ENCODE measurements at places on chromosomes 5 and 9.

DNA sequence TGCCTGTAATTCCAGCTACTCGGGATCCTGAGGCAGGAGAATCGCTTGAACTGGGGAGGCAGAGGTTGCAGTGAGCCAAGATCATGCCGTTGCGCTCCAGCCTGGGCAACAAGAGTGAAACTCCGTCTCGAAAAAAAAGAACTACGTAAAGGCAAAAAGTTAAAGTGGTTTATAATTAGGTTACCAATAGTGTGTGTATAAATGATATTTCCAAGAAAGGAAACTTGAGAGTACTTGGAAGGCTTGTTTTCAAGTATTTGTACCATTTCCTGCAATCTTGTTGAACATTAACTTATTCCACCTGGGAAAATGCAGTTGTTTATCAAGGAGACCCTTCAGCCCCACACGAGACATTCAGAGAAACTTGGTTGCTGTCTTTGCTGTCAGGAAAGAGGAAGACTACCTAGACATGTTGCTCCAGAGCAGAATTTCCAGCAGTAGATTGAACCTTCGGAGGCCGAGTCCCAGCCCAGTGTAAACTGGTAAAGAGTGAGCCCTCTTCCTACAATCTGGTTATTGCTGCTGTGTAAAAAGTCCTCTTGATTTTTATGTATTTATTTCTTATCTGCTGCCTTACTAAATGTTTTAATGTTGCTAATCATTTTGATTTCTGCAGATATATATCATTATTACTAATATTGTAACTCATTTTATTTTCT lies 30.1 kb downstream of the STXBP1 start:
- DNase-seq = no peak

DNA sequence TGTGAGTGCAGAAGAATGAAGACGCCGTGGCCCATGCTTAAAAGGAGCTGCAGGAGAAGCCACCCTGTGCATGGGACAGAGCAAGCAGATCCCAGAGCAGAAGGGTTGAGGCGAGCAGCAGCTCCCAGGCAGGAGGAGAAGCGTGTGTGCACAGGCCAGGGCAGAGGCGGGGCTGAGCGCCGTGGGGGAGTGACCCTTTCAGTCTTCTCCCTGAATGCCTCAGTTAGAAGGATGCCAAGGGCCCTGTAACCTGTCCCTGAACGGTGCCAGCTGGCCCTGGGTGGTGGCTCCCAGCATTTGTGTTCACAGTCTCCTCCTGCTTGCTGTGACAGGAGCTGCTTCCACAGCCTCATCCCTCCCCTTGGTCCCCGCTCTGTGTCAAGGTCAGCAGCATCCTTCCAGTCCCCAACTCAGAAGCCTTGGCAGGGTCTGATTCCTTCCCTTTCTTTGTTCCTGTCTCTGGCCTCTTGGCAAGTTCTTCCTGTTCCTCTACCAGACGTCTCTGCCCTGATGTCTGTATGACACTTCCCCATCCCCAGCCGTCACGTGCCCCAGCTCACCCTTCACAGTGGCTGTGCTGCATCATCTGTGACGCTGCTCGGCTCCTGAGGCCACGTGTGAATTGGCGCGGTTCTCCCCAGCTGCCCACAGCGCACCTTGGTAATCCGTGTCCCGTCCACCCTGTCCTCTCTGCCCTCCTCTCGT lies 5.2 kb downstream of the EXOC3 start:
- DNase-seq = no peak

DNA sequence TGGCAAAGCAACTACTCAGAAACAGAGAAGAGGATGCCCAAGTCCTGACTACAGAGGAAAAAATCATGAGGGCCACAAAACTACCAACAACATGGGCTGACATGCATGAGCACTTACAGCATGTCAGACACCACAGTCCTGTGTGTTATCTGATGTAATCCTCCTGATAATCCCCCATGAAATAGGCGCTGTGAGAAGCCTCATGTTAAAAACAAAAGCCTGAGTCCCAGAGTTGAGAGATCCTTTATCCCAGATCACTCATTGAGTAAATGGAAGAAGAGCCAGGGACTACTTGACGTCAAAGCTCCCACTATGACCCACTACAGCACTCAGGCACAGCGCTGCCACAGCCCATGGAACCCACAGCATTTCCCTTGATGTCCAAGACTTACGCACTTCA lies 7.2 kb upstream of the SPOCK1 start:
- DNase-seq = no peak

DNA sequence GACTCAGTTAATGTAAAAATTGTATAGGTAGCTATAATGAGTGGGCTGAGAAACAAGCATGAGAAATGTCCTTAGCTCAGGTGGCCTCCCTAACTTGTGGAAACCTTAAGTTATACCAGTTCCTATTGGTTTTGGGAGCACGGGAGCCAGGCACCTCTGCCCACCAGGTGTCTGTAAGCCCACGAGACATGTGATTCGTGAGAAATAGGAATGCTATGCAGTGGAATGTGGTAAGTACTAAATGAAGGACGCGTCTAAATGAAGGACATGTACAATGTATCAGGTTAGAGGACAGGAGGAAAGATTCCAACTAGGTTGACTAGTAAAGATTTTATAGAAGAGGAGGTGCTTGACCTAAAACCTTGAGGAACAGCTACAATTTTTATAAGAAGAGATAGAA lies 46.0 kb upstream of the F2RL2 start:
- DNase-seq = no peak

- no peak for DNase-seq
These were observed 9.9 kb downstream of the SH3RF2 start for GRCh38 chr5:145946112-145946861.

DNA sequence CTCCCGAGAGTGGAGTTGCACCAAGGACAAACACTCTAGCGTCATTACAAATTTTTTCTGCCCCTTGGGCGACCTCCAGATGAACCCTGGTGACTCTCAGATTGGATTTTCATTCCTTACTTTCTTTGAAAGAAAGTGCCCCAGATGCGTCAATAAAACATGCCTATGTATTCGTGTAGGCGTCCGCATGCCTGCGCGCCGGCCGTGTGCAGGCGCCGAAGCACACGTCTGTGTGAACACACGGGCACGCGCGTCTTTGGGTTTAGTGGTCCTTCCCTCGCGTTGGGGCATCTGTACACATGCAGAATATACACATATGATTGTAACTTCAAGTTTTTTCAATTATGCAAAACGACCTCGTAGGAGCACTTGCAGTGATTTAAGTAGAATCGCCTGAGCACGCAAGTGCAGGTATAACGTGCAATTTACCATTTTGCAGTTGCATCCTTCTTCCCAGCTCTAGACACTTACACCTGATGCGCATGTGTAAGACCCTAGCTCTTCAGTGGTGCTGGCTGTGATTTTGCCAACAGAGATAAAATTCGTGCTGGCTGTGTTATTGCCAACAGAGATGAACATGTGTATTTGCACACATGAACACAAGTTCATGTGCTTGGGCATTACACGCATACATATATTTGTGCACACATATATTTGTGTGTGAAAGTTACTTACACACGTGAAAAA lies 1.9 kb upstream of the LHX2 start:
- DNase-seq = no peak

- DNase-seq = peak; percentile 93
These were observed 36.1 kb upstream of the OSMR start for GRCh38 chr5:38809388-38810359.

GRCh38 chr5:43555895-43556606 lies 826 bp downstream of the PAIP1 start:
- DNase-seq = peak; percentile 80

DNA sequence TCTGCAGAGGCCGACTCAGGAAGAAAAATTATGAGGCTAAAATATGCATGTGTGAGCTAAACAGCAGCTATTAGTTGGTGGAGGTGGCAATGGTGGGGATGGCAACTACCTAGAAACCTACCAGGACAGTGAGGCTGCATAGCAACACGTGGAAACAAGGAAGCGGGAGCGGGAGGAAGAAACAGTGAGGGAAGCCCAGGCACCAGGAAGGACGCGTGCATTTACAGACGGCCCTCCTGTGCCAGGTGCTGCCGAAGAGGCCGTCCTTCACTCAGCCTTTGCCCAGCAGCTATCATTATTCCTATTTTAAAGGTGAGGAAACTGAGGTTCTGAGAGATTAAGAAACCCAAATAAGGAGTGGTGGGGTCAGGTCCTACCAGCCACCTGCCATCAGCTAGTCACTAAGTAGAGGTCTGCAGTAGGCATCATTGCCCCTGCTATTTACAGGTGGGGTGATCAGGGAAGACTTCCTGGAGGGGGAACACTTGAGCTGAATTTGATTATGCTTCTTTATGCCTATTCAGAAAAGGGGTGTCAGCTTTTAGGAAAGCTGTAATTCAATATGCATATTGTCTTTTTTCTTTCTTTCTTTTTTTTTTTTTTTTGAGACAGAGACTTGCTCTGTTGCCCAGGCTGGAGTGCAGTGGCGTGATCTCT lies 125.3 kb downstream of the CRB2 start:
- DNase-seq = no peak

DNA sequence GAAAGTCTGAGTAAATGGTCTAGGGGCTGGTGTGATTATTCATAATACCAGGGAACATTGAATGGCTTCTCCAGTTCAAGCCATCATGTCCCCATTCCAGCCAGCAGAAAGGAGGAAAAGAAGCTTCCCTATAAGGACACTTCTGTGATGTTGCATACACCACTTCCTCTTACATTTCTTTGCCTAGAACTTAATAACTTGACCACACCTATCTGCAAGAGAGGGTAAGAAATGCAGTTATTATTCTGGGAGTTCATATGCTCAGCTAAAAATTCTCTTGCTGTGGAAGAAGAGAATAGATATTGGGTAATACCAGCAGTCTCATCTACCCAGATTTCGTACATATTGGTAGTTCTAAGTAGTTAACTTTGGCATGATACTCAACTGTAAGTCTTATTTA lies 166.1 kb downstream of the SLC28A3 start:
- no peak for DNase-seq

DNA sequence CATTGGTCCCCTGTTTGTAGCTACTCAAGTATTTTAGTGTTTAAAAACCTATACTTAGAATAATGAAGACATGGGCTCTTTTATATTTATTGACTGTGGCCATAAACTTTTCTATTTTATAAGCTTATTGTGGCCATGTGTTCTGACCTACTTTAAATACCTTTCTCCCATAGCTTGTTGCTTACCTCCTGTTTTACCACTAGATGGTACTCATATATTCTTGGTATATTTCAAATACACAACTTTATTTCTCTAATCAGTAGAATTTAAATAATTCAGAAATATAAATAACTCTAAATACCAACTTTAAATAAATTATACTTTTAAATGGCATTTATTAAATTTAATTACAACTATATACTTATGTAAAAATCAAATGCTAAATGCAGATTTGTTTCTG lies 498.0 kb downstream of the PRDM9 start:
- no peak for DNase-seq

DNA sequence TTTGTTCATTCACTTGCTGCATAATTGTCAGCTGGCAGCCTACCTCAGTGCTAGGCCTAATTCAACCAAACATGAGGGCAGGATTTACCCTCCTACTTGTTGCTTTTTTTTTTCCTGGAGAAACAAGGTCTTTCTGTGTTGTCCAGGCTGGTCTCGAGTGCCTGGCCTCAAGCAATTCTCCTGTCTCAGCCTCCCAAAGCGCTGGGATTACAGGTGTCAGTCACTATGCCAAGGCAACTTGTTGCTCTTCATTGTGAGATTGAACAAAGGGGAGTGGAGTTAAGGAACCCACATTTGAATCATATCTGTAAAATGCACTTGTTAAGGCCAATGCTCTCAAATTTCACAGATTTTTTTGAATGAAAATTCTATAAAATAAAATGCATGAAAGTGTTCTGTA lies 380.5 kb downstream of the TMEM161B start:
- no peak for DNase-seq

- DNase-seq = peak; percentile 28
These were observed 841.9 kb upstream of the ACO1 start for GRCh38 chr9:31542384-31543055.

GRCh38 chr5:71829206-71829605 lies 110.1 kb downstream of the CARTPT start:
- DNase-seq = no peak

DNA sequence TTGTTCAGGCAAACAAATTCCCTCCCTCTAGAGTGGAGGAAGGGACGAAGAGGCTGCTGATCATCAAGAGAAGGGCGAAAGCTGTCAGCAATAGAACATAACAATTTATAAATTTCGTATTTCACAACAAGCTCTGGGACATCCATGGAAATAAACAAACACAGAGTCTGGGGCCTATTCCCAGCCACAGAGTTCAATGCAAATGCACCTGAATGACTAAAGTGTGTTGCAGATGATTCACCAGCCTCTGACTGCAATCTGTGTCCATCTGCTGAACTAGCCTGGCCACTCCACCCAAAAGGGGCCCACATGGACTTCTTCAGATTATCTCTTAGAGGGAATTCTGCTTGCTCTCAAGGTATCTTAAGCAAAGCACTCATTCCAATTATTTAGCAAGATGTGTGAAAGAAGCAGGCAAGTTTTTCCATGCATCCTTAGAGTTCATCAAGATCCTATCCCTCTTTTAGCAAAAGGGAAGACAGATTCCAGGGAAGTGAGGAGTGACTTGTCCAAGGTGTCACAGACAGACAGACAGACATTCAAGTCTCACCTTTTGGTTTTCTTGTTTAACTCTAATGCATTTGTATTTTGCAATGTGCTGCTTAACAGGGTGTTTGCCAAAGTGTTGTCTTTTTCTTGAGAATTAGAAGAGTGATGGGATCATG lies 307.8 kb upstream of the PAPPA start:
- DNase-seq = no peak

GRCh38 chr5:81838307-81838906 lies 87.5 kb upstream of the SSBP2 start:
- peak; percentile 1 for DNase-seq

DNA sequence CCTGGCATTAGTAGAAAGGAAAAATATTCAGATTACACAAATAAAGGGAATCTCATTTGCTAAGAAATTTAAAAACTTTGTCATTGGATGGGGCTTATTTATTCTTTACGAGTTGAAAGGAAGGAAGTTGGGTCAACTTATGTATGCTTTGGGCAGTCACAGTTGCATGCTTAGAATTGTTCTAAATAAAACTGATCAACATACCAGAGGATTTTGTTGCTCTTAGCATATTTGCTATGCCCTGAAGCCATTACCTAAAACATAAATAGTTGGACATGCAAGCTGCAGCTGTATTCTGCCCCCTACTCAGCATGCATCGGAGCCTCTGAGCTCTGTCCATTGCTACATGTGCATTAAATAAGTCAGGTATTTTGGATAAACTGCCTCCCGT lies 172.7 kb upstream of the MEF2C start:
- DNase-seq = no peak

DNA sequence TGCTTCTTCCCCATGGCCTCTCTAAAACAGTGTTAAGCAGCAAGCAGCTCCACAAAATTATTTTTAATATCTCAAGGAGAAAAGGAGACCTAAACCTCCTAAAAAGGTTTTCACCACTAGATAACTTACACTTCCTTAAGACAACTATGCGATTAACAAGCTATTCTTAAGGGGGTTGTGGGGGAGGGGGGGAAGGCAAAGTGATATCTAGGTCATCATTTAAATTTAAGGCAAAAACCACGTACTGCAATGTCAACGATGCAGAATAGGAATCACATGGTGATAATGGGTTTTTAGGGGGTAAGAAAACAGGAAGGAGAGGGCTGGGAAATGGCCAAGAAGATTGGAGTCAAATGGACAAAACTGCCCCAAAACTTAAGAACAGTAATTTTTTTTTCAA lies 32.6 kb downstream of the CSNK1A1 start:
- no peak for DNase-seq
